ENCODE measurements at places on chromosomes 2 and 18.

DNA sequence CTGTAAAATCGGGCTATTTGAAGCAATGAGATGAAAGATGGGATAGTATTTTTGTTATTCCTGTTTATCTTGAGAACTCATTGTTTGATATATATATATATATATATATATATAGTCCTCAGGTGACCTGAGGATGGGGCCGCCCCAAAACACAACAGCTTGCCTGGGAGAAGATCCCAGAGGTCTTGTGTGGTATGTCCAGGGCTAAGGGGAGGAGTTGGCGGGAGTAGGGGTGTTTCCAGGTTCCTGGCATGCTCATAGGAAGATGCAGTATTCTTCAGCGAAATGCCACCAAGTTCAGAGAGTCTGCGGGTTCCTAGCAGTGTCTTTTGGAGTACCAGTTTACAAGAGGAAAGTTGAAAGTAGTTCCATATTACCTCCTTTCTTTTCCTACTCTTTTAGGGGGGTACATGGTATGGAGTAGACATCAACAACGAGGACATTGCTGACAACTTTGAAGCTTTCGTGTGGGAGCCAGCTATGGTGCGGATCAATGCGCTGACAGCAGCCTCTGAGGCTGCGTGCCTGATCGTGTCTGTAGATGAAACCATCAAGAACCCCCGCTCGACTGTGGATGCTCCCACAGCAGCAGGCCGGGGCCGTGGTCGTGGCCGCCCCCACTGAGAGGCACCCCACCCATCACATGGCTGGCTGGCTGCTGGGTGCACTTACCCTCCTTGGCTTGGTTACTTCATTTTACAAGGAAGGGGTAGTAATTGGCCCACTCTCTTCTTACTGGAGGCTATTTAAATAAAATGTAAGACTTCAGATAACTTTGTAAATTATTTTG lies 18.3 kb downstream of the CCT7 start:
- no peak for DNase-seq

DNA sequence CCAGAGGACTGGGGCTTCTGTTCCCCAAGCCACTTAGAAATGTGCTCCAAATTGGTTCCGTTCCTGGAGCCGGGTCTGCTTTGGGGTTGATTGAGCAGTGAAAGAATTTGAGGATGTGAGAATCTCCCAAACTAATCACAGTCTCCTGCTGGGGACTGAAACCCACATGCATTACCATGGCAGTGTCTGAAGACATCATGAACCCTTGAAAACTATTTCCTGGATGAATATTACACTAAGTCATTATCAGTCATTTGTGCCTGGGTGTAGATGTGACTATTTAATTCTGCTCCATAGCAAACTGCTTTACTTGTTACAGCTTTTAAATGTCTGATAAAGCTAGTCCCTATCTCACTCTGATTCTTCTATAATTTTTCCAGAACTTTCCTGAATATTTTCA lies 27.6 kb downstream of the SPP2 start:
- DNase-seq, result no peak

DNA sequence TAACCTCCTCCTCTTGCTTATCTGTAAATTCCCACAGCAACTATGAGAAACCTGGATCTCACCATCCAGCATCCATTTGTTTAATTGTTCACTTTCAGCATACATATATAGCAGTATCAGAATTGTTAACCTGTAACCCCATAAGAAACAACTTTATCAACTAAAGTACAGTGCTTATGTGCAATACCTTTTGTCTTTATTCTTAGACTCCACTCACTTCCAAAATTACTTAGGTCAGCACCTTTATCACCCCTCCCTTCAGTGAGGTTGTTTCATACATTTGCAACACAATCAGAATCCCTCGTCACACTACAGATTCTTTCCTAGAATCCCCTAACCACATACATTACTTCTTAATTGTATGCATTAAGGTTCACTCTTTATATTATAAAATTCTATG lies 225.9 kb upstream of the NCKAP5 start:
- no peak for DNase-seq

- no peak for DNase-seq
Measured at GRCh38 chr2:237600205-237600846, 9.8 kb upstream of the RAB17 start.

GRCh38 chr2:236872981-236873380 lies 212.7 kb upstream of the COPS8 start:
- peak; percentile 28 for DNase-seq

GRCh38 chr2:30254685-30255001 lies 23.3 kb downstream of the LBH start:
- no peak for DNase-seq

DNA sequence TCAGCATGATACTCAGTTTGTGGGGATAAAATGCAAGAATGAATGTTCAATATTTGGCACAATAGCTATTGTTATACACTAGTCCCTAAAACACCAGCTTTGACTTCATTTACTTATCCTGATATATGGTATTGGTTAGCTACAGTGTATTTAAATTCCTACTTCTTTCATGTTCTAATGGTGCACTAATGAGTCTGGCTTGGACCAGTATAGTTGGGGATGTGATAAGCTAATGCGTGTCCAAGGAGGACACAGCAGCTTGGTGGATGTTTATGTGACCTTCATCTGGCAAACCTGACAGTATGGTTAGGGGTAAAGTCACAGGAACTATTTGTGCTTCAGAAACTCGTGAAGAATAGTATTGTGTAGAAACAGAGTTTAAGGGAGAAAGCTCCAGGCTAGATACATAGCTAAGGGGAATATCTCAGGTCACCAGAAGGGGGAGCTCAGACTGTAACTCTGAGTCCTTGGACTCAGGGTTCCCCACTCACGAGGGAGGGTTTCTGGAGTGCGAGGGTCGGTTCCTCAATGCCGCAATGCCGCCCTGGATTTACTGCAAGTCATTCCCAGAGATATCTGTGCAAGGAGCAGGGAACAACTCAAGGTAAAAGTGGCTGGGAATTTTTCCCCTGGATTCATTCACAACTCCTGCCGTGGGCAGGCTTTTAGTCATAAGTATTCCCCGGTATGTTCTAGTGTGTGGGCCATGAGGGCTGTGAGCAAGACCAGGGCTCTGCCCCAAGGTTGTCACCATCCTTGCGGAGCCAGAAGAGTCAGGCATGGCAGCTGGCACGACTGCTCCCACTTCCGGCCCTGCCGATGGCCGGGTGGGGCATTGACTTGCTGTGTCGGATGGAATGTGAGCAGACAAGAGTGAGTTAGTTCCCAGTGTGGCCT lies 14.5 kb downstream of the IL1R2 start:
- no peak for DNase-seq

- DNase-seq, result no peak
Measured at GRCh38 chr2:45344502-45344901, 266.6 kb downstream of the SRBD1 start.
